Mesothelial cell of epicardium (in vitro differentiated cells): ENCODE measurements at places on chromosomes 7 and 10. TPM values are rescaled to one million over a fixed set of nuclear protein-coding genes. Genes with fewer than 3 reads are reported as not detected.
A peak's percentile ranks its signal among the peaks of the same experiment; 100 is the strongest.

GRCh38 chr7:18352339-18353255 lies 143.0 kb upstream of the HDAC9 start:
- H3K4me3 ChIP-seq, result peak overlapping the region; percentile 7
- peak overlapping the region; percentile 70 for H3K27ac ChIP-seq
- peaks cover 52% of the 10 kb centered on the region for H3K4me1 ChIP-seq
- peak; percentile 45 for DNase-seq
- H3K27me3 ChIP-seq, result no peaks in the 10 kb centered on the region

DNA sequence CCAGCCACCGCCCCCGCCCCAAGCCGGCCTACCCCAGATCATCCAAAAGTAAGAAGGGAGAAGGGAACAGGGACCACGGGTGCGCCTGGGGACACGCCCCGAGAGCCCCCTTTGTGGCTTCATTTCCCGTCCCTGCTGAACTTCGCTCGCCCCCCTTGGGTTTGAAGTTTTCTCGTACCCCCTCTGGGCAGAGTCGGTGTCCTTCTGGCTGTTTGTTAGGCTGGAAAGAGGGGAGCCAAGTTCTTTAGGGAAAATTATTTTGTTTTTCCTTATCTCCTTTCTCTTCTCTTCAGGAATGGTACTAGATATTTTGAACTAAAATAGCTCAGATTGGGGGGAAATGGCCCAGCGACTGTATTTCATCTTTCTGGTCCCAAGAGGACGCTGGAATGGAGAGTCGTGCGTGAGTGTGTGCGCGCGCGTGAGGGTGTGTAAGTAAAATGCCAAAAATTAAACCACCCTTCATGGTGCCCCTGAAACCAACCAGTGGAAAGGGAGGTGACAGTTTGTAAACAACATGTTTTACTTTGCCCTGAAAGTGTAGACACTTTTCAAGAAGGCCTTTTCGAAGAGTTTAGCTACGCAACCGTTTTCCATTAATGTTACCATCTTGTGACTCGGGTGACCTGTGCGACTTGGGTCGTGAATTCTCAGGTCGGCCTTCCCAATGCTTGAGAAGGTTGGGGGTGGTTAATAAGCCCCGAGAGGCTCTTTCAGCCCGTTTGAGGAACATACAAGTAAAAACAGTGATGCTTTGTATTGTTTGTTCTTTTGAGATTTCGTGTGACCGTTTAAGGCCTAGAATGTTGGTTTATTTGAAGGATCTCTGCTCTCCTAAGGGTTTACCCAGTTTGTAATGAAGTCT lies 694 bp downstream of the RBM20 start:
- peaks cover 5% of the 10 kb centered on the region for H3K27me3 ChIP-seq
- peak overlapping the region; percentile 95 for H3K27ac ChIP-seq

TAS2R4 gene
- 3.3 to 4.3 TPM (median 3.5 TPM) in 3 replicates for total RNA-seq

DNA sequence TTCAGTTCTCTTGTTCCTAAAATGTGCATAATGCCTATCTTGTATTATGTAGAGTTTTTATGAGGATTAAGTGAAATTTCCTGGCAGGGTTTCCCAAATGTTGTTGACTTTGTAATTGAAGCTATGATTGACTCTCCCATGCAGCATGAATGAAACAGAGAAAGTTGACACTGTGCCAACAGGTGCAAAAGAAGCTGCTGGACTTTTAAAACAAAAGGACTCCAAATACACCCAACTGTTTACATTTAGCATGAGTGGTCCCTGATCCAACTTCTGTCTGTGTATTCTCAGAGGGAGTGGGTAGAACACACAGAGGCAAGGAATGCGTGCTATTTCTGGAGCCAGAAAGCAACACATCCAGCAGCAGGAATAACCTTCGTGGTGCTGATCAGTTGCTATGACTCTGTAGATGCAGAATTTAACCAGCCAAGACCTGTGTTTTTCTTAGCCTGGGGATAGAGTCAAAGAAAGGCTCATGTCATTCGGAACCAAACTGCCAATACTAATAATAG lies 14.4 kb upstream of the RBM20 start:
- no peaks in the 10 kb centered on the region for H3K27me3 ChIP-seq
- DNase-seq, result no peak
- H3K4me1 ChIP-seq, result peaks cover 17% of the 10 kb centered on the region
- H3K36me3 ChIP-seq, result no peaks in the 10 kb centered on the region

GRCh38 chr10:30828680-30829079 lies 199.1 kb upstream of the LYZL2 start:
- DNase-seq, result no peak
- peaks cover 64% of the 10 kb centered on the region for H3K4me1 ChIP-seq
- H3K4me3 ChIP-seq, result no peak overlapping the region
- H3K27me3 ChIP-seq, result no peaks in the 10 kb centered on the region

DNA sequence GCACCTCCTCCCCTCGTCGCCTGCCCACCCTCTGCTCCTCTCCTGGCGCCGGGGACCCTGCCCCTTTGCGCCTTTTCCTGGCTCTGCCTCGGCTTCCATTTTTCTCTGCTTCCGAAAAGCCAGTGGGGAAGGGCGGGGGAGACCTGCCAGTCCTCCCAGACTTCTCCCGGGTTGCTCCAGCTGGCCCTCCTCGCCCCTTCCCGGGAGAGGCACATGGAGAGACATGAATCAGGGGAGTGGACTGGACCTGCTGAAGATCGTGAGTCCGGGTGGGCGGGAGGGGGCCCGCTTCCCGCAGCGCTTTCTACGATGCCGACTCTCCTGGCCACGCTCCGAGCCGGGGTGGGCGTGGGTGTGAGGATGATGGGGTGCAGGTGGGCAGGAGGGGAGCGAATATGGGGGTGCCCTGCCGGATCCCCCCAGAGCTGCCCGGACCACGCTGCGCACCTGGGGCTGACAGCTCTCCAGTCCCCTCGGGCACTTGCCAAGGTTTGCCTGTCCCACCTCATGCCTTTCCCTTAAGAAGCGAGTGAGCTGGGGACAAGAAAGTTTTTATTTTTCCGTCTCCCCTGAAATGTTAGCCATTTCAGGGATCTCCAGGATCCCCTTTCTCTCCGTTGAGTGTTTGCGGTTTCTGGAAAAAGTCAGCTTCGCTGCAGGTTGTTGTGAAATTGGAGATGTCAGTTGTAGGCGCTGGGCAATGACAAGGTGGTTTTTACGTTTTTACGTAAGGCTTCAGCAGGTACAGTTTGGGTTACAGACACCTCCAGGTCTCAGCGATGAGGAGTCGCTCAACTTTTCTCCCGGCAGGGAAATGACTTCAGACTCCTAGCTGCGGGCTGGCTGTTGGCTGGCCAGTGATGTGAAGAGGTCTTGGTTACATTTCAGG lies 977 bp downstream of the CACNB2 start:
- H3K4me3 ChIP-seq, result peak overlapping the region; percentile 74
- peaks cover 47% of the 10 kb centered on the region for H3K27me3 ChIP-seq
- H3K36me3 ChIP-seq, result no peaks in the 10 kb centered on the region
- no peak for DNase-seq
- H3K27ac ChIP-seq, result peak overlapping the region; percentile 39
- peaks cover 27% of the 10 kb centered on the region for H3K4me1 ChIP-seq

GRCh38 chr10:72660220-72660619 lies 31.7 kb upstream of the MCU start:
- peaks cover 6% of the 10 kb centered on the region for H3K4me1 ChIP-seq
- no peaks in the 10 kb centered on the region for H3K36me3 ChIP-seq
- no peak overlapping the region for H3K27ac ChIP-seq
- DNase-seq, result no peak

ANKRD2 gene
- 0.20 to 0.24 TPM (median 0.20 TPM) in 3 replicates for total RNA-seq

GRCh38 chr7:48094861-48095293 lies 5.8 kb downstream of the UPP1 start:
- DNase-seq, result no peak
- H3K4me1 ChIP-seq, result peaks cover 41% of the 10 kb centered on the region
- peaks cover 15% of the 10 kb centered on the region for H3K27me3 ChIP-seq

DNA sequence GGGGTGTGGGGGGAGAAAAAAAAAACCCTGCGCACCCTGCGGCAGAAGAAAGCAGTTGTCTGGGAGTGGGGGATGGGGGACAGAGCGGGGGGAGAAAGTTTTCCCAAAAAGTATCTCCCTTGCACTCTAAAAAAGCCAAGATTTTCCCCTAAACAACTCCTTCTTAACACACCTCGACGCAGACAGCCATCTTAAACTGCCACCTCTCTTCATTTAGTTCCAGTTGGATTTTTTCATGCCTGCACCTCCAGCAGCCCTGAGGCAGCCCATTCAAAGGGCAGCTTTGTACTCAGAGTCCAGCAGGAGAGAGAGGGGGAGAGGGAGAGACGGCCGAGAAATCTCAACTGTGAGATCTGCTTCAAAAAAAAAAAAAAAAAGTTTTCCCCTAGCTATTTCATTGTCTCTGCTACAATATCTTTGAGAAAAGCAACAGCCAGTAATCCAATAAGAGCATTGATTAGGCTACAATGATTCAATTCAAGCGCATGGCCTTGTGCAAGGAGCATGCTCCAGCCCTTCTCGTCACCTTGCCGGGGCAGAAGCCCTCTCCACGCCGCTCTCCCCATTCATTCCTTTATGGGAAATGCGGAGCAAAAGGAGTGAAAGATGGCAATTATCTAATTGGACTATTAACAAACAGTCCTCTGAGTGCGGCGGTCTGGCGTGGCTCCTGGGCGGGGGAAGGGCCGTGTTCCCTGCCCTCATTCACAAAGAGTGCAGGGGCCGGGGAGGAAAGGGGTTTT lies 939 bp upstream of the VAX1 start:
- H3K27me3 ChIP-seq, result peaks cover 91% of the 10 kb centered on the region
- peaks cover 19% of the 10 kb centered on the region for H3K4me1 ChIP-seq
- no peak for DNase-seq
- no peaks in the 10 kb centered on the region for H3K36me3 ChIP-seq
- no peak overlapping the region for H3K27ac ChIP-seq
- peak overlapping the region; percentile 26 for H3K4me3 ChIP-seq

GRCh38 chr10:80196270-80196949 lies 8.9 kb downstream of the ANXA11 start:
- H3K4me3 ChIP-seq, result no peak overlapping the region
- peaks cover 15% of the 10 kb centered on the region for H3K36me3 ChIP-seq
- DNase-seq, result no peak
- peak overlapping the region; percentile 21 for H3K27ac ChIP-seq
- H3K27me3 ChIP-seq, result no peaks in the 10 kb centered on the region
- H3K4me1 ChIP-seq, result peaks cover 64% of the 10 kb centered on the region

- H3K27ac ChIP-seq, result no peak overlapping the region
- no peak overlapping the region for H3K4me3 ChIP-seq
- H3K36me3 ChIP-seq, result no peaks in the 10 kb centered on the region
- no peak for DNase-seq
- no peaks in the 10 kb centered on the region for H3K4me1 ChIP-seq
These were observed 53.6 kb upstream of the DYNC1I1 start for GRCh38 chr7:95718577-95719410.

GRCh38 chr7:8117195-8117594 lies 144.8 kb downstream of the ICA1 start:
- DNase-seq, result no peak
- H3K36me3 ChIP-seq, result no peaks in the 10 kb centered on the region
- H3K27ac ChIP-seq, result no peak overlapping the region
- no peak overlapping the region for H3K4me3 ChIP-seq
- H3K27me3 ChIP-seq, result no peaks in the 10 kb centered on the region

DNA sequence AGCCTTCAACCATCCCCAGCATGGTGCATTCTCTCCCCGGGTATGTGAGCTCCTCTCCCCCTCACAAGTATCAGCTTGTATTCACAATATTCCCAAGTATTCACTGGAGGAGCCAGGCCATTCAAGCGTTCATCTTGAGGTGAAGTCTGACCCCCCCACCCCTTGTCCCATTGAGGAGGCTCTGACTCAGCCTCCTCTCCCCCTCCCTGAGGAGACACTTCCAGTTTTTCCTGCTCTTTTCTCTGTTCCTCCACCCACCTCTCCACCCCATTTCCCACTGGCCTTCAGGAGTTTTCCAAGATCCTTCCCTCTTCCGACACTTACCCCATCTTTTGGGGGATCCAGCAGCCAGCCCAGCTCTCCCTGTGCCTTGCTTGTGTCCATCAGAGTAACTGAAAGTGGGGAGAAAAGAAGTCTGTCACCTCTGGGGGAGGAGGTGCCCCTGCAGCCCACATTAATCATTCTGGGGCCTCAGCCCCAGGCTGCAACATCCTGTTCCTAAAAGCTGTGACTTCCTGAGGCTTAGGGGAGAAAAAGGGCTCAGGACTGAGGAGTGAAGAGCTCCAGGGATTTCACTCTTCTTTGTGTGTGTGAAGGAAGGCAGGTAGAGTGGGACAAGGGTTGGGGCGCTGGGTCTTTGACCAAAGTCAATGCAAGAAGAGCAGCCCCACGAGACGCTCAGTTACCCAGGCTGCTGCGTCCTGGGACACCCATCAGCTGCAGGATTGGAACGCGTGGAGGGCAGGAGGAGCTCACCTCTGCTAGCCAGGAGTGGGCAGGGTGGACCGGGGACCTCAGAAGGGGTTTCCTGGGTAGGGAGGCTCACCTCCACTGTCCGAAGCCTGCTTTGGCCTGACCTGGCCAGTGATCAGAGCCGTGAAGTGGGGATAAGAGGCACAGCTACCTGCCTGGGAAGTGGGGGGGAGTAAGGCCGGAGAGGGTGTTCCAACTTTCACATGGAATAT lies 1.1 kb downstream of the EPHA1 start:
- no peak for DNase-seq
- peak overlapping the region; percentile 70 for H3K4me3 ChIP-seq
- peak overlapping the region; percentile 70 for H3K27ac ChIP-seq
- H3K36me3 ChIP-seq, result peaks cover 2% of the 10 kb centered on the region
- peaks cover 62% of the 10 kb centered on the region for H3K4me1 ChIP-seq
- H3K27me3 ChIP-seq, result no peaks in the 10 kb centered on the region

TUBAL3 gene
- total RNA-seq, result 0.11 to 0.22 TPM in 2 of 3 replicates, not detected in the other

GRCh38 chr10:234708-235406 lies 99.6 kb downstream of the ZMYND11 start:
- no peaks in the 10 kb centered on the region for H3K27me3 ChIP-seq
- H3K36me3 ChIP-seq, result peaks cover 12% of the 10 kb centered on the region
- no peak overlapping the region for H3K4me3 ChIP-seq
- peaks cover 17% of the 10 kb centered on the region for H3K4me1 ChIP-seq
- DNase-seq, result no peak
- H3K27ac ChIP-seq, result peak overlapping the region; percentile 67

DNA sequence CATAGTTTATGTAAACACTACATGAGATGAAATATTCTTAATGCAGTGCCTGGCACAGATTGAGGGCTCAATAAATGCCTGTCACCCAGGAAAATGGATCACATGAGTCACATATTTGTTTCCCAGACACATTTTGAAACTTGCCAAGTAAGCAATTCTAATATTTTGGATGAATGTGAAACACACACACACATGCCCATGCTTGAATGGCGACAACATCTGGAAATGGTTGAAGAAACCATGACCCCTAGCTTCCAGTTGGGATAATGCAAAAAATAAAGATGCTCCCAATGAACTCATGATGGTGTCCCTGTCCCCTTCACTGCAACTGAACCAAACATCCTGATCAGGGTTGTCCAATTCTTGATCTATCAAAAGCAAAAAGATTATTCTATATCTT lies 797.3 kb downstream of the XPNPEP1 start:
- no peaks in the 10 kb centered on the region for H3K36me3 ChIP-seq
- no peaks in the 10 kb centered on the region for H3K27me3 ChIP-seq
- no peaks in the 10 kb centered on the region for H3K4me1 ChIP-seq

RTKN2 gene
- 6.0 to 6.9 TPM (median 6.1 TPM) in 3 replicates for total RNA-seq
